Activated naive CD4-positive, alpha-beta T cell treated with anti-CD3 and anti-CD28 coated beads, Interleukin-2, amount 50 U/mL, for 72 hours (primary cell): ENCODE measurements at places on chromosomes 4 and X.

DNA sequence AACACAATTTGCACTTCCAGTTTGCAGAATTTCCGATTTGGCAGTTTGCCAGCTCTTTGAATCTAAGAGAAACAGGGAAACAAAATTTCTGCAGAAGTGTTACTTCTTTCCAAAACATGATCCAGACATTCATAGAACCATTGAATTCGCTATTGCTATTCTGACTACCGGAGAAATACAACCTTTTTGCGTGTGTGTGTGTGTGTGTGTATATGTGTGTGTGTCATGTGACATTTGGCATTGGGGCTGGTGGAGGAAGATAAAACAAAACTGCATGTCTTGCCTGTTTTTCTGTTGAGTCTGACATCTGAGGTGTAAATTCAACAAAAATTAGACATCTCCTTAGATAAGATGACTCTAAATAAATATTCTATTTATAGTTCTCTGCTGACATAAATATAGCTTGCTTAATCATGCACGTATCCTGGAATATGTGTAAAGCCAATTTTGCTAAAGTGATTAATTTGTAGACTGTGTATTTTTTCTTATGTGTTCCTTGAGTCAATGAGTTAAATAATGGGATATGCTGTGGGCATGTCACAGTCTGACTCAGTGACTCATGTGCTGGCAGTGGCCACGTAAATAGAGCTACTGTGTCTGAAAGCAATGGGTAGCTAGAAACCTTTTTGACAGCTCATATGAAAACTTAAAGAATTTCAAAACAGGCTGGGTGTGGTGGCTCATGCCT lies 98.9 kb downstream of the HPGD start:
- DNase-seq: no peak

DNA sequence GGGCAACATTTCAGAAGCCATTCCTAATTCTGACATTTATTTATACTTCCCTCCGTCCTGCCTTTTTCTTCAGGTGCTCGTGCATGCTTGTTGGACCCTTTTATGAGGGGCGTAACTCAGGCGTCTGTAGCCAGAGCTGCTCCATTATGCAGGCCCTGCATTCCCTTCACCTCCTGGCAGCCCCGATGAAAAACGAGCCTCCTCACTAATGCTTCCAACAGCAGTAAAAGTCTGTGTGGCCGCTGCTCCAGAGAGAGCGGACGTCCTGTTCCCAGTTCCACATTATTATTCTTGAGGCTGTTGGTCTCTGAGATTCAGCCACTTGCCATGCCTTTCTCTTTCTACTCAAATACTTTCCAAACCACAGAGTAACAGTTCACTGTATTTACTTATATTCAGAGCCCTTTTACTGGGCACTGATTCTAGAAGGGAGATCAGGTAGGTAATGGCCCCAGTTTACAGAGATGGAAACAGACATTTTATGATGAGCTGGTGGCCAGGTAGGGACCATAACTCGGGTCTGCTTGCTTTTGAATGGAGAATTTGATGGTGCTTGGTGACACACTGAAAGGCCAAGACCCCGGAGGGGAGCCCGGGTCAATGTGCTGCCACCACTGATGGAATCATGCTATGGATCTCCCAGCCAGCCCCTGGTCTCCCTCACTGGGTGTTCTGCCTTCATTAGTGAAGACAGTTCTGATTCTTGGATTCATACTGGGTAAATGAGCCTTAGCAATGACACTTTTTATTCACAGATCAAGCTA lies 101.0 kb downstream of the GATB start:
- no peak for DNase-seq

GRCh38 chrX:12405306-12405705 lies 267.0 kb downstream of the FRMPD4 start:
- no peak for DNase-seq

DNA sequence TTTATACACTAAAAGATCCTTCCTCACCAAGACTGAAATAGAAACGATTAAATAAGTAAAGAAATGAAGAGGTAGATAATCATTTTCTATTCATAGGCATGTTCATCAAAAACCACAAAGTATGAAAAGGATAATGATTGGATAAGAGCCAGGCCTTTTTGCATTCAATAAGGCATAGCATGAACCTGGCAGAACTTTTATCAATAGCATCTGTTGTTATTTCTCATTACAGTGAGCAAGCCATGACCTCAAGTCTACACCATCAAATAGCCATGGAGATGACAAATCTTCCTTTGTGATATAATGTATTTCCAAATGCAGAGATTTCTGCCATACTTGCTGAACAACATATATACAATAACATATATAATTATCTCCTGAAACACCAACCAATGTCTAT lies 206.0 kb upstream of the SLC7A11 start:
- no peak for DNase-seq

GRCh38 chr4:86357608-86358007 lies 2.2 kb downstream of the MAPK10 start:
- DNase-seq: no peak

DNA sequence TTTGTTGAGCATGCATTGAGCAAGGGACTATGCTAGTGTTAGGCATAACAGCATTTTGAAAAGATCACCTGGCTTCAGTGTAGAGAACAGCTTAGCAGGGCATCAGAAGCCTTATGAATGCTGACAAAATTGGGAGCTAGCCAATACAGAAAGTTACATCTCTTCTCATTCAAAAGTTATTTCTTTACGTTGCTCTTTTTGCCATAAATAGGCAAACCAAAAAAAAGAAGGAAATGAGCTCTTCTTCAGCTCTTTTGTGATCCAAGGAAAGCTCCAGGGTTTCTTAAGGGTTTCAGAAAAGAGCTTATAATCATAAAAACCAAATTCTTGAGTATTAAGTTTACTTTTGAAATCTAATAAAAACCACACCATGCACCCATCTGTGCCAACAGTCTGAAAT lies 35.2 kb upstream of the LNX1 start:
- no peak for DNase-seq
